ENCODE measurements at places on chromosomes 16 and 17.

GRCh38 chr16:80544326-80544725, 3.5 kb downstream of the DYNLRB2 start:
- no peak for DNase-seq

DNA sequence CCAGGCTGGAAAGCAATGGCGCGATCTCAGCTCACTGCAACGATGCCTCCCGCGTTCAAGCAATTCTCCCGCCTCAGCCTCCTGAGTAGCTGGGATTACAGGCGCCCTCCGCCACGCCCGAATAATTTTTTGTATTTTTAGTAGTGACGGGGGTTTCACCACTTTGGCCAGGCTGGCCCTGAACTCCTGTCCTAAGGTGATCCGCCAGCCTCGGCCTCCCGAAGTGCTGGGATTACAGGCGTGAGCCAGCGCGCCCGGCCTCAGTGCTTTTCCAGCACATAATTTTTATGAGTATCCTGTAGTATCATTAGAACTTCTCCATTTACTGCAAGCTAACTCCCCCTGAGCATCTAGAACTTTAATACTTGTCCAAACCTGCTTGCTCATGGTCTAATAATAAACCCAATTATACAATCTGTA, 1.8 kb downstream of the UBE2G1 start:
- DNase-seq: no peak

- DNase-seq: no peak
Measured at GRCh38 chr16:49581630-49582298, 208.2 kb downstream of the C16orf78 start.

DNA sequence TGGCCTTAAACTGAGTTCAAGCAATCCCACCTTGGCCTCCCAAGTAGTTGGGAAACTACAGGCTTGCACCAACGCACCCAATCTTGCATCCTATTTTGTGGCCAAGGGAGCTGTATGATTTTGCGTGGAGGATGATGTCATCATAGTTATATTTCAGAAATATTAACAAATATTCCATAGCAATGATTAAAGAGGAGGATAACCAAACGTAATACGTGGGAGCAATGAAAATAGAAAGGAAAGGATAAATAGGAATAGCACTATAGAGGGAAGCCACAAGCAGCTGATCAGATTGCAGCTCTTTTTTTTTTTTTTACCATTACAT, 2.2 kb upstream of the YWHAE start:
- no peak for DNase-seq

GRCh38 chr17:78299049-78299448, 60.8 kb downstream of the SOCS3 start:
- DNase-seq: no peak

DNA sequence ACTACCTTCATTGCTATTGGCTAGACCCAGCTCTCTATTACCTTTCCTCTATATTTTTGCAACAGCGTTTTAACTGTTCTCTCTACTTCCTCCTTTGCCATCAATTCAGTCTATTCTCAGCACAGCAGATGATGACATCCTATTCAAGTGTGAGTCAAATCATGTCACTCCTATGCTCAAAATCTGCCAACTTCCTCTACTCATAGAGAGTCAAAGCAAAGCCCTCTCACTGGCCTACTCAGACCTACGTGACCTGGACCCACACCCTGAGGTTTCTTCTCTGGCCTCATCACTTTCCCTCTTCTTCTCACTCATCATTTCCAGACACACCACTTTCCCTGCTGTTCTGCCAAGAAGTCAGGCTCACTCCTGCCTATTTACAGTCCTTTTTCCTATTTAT, 289.0 kb upstream of the AXIN2 start:
- DNase-seq: peak; percentile 31

GRCh38 chr17:28227316-28228108, 91.5 kb upstream of the TMEM97 start:
- DNase-seq: peak; percentile 38

GRCh38 chr16:14119799-14120198, 48.7 kb downstream of the MRTFB start:
- DNase-seq: no peak

DNA sequence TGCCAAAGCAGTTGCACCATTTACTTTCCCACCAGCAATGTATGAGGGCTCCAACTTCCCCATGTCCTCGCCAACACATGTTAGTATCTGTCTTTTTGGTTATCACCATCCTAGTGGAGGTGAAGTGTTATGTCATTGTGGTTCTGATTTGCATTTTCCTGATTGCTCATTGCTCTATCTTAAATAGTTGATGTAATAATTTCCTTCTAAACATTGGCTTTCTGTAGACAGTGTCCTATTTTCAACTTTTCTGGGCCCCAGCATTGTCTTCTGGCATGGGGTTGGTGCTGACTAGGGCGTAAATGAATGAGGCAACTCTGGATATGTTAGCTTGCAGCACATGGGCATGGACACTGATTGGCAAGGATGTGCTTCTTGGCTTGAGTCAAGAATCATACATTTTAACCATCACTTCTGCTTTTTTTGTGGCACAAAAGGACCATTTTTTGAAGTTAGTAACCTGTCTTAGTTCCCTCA, 25.1 kb downstream of the PLCG2 start:
- no peak for DNase-seq

GRCh38 chr17:49402706-49403105, 12.0 kb downstream of the PHB1 start:
- no peak for DNase-seq

DNA sequence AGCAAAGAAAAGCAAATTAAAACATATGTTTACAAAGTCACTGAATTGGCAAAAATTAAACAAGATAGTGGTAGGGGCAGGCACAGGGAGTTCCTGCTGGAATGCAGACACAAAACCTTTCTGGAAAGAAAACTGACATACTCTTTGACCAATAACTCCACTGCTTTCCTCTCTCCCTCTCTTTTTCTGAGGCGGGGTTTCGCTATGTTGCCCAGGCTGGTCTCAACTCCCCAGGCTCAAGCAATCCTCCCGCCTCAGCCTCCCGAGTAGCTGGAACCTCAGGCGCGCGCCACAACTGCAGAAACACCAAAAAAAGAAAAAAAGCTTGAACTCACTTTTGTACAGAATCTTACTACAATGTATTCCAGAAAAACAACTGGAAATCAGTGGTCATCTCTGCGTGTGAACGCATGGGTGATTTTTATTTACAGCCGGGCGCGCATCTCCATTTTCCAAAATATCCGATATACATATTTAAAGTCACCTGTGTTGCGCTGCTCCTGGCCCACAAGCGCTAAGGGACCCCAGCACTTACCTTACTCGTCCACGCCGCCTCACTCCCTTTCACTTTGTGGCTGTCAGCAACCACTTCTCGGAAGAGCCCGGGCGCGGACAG, 480 bp downstream of the TXNL4B start:
- DNase-seq: peak; percentile 24

DNA sequence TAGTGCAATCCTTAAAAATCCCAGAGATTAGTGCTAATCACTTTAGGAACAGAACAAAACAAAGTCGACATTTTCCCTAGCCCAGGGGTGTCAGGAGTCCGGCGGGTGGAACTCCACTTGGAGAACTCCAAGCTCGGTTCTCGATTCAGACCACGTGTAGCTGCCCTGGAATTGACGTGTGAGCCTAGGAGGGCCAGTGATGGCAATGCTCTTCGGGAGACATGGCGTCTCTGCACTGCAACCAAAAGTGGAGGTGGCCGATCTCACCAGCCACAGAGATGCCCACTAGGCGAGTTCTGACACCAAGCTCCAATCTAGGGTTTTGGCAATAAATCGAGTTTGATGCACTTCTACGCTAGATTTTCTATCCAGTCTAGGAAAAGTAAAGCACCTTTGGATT, 17.6 kb downstream of the MAP1LC3B start:
- no peak for DNase-seq

DNA sequence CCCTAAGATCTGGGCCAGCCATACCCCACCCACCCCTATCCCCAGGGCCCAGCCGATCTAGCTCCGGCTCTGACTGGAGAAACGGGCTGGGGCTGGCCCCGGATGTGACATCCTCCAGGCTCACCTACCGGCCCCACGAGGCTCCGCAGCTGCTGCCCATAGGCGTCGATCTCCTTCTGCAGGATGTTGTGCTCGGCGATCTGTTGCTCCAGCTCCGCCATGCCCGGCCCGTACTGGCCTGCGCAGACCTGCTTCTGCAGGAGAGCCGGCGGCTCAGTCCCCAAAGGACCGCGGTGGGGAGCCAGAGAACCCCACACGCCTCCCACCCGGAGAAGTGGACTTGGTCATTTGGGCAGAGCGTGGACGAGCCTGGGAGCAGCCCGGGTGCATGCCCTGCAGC, 4.8 kb downstream of the EVPL start:
- DNase-seq: no peak
